Activated CD4-positive, alpha-beta T cell treated with anti-CD3 and anti-CD28 coated beads, Interleukin-2, amount 50 U/mL, for 48 hours (primary cell): ENCODE measurements at places on chromosomes 12 and 14.

DNA sequence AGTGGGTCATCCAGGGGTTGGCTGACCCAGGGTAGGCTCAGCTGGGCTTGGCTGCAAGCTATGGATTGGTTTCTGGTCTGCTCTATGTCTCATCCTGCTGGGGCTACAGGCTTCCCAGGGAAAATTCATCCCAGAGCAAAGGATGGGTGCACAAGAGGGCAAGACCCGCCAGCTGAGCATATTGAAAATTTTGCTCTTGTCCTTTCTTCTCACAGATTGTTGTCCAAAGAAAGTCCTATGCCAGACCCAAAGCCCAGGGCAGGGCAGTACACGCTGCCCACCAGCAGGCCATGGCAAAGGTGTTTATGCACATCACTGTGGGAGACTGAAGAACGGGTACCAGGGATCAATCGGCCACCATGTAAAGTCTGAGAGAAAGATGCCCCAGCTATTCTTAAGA, 95.3 kb upstream of the PARP11 start:
- no peak for DNase-seq

DNA sequence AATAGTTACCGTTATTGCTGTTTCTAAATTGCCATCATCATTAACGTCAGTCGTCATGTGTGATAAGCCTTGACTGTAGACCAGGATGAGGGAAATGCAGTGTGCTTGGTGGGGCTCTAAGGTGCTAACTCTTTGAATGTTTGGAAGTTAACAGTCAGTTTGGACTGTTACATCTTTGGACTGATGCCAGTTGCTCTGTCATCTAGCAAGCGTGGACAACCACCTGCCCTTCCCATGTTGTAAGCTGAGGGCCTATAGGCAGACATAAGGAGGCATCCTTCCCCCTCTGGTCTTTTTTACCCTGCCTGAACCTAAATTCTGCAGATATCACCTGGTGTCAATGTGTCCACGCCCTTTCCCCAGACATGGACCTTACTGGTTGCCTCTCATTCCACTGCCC, 94.4 kb downstream of the PPP2R5C start:
- no peak for DNase-seq

- DNase-seq: no peak
Measured at GRCh38 chr12:53807322-53807860, 55.6 kb upstream of the CISTR start.

DNA sequence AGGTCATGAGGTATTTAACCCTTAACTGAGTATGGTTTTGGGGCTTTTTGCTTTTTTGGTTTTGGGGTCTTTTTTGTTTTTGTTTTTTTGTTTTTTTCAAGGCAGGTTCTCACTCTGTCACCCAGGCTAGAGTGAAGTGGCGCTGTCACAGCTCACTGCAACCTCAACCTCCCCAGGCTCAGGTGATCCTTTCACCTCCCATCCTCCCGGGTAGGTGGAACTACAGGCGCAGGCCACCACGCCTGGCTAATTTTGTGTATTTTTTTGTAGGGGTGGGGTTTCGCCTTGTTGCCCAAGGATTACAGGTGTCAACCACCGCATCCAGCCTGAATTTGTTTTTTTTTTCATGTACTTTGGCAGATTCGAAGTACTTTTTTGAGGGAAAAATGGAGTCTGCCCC, 19.9 kb downstream of the RAP1B start:
- DNase-seq: no peak

- no peak for DNase-seq
Measured at GRCh38 chr12:5036031-5036430, 7.6 kb upstream of the KCNA5 start.

GRCh38 chr14:32514236-32514635, 185.1 kb downstream of the AKAP6 start:
- DNase-seq: no peak

GRCh38 chr12:69545081-69545480, 40.2 kb upstream of the CCT2 start:
- DNase-seq: no peak

DNA sequence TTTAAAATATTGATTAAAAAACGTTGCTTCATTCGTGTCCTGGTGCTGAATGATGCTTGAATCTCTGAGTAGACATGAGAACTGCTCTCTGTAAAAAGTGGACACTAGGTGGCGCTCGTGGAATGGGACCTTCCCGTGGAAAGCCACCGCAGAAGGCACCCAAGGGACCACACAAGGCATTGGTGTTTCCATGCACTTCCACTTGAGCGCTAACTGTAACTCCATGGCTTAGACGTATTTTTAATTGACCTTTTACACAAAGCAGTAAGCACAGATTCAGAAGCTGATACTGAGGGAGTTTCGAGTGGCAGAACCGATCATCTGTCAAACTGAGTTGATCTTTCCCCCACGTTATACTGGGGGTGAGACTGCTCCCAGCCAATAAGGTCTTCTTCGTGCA, 135.3 kb downstream of the PRKCH start:
- peak; percentile 90 for DNase-seq

DNA sequence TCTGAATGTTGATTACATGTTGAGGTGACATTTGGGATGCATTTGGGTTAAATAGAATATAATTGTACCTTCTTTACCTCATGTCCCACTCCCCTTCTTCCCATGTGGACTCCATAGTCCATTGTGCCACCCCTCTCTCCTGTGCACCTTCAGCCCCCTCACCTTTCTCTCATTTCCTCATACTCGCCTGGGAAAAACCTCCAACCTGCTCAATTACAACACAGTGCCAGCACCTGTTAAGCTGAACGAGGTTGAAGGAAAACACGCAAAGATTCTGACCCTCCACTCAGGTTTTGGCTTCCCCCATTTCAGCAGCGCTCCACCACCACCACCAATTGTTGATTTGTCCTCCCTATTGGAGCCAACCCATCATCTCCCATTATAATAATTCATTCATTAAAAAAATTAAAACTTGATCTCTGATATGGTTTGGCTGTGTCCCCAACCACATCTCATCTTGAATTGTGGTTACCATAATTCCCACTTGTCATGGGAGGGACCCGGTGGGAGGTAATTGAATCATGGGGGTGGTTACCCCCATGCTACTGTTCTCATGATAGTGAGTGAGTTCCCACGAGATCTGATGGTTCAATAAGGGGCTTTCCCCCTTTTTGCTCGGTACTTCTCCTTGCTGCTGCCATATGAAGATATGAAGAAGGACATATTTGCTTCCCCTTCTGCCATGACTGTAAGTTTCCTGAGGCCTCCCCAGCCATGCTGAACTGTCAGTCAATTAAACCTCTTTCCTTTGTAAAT, 33.7 kb upstream of the PPP2R5C start:
- no peak for DNase-seq

DNA sequence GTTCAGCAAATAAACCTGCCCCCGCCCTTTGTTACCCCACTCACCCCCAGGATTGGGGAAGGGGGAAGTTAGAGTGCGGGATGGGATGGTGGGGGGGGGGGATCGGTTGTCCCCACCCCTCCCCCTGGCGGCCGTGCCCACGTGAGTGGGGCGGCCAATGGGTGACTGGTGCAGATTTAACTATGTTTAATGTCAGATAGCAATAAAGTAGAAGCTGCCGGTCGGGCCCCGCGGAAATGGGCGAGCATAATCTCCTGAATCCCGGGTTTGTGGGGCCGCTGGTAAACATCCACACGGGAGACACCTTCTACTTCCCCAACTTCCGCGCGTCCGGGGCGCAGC, at the start of gene HOXC12:
Gene HOXC12 (plus strand): TSS at position 210 of the 342 bp plus-strand sequence. CDS start 27 bp downstream, at position 237.
- no peak for DNase-seq

DNA sequence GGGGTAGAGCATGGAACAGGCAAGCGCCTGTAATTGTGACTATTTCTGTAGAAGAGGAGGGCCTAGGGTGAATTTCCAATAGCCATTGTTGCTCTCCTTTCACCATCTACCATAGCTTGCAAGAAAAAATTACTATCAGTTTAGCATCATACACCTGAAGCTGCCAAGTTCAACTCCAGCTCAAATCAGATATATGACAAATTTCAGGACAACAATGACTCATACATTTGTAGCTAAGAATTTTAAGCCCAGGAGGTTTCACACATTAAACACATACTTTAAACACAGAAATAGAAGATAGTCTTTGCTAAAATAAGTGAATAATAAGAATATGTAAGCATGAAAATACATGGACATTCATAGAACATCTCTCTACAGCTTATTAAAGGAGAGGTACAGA, 17.6 kb upstream of the G2E3 start:
- DNase-seq: no peak

DNA sequence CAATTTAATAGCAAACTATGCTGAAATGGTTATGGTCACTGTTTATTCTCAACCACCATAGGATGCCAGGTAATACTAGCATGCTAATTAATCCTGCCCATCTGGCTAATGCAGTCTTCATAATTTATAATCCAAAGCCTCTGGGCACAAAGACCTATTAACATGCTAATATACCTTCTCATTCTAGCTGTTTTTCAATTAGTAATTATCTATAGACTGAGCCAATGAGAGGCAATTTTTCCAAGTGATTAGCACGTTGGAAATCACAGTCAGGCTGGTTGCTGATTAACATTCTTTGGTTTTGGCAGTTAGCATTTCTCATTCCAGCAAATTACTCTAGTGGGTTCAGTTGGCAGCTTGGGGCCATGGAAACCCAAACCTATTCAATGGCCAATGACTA, 357.2 kb downstream of the SEC23A start:
- no peak for DNase-seq

DNA sequence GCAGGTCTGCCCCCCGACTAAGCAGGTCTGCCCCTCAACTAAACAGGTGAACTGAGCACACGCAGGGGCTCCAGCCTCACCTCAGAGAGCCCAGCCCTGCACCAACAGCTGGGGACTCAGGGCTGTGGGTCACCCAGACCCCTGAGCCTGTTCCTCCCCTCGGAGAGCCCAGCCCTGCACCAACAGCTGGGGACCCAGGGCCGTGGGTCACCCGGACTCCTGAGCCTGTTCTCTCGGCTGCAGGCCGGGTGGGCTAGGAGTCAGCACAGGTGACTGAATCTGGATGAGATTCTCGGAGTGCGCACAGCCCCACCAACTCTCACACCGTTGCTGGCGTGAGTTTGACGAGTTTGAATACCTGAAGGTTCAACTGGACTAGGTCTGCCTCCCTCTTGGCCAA, 20.3 kb upstream of the ANKLE2 start:
- DNase-seq: no peak

- DNase-seq: no peak
Measured at GRCh38 chr14:73816393-73816816, 35.2 kb upstream of the PTGR2 start.

GRCh38 chr14:93375673-93376156, 28.7 kb downstream of the COX8C start:
- DNase-seq: no peak

GRCh38 chr12:124928095-124928911, 13.9 kb upstream of the UBC start:
- DNase-seq: peak; percentile 66

DNA sequence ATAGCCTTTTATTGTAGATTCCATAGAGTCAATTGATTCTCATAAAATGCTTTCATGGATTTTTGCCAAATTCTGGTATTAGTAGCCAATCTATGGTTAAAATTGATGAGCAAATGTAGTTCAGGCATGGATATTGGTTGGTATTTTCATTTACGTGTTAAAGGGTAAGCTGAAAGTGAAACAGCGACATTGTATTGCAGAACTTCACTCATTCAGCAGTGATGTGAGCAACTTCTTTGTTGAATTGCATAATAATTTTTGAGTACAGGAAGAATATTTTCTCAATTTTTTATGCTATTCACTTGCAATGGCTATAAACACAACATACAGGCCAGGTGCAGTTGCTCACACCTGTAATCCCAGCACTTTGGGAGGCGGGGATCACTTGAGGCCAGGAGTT, 24.2 kb upstream of the FAM222A start:
- no peak for DNase-seq

DNA sequence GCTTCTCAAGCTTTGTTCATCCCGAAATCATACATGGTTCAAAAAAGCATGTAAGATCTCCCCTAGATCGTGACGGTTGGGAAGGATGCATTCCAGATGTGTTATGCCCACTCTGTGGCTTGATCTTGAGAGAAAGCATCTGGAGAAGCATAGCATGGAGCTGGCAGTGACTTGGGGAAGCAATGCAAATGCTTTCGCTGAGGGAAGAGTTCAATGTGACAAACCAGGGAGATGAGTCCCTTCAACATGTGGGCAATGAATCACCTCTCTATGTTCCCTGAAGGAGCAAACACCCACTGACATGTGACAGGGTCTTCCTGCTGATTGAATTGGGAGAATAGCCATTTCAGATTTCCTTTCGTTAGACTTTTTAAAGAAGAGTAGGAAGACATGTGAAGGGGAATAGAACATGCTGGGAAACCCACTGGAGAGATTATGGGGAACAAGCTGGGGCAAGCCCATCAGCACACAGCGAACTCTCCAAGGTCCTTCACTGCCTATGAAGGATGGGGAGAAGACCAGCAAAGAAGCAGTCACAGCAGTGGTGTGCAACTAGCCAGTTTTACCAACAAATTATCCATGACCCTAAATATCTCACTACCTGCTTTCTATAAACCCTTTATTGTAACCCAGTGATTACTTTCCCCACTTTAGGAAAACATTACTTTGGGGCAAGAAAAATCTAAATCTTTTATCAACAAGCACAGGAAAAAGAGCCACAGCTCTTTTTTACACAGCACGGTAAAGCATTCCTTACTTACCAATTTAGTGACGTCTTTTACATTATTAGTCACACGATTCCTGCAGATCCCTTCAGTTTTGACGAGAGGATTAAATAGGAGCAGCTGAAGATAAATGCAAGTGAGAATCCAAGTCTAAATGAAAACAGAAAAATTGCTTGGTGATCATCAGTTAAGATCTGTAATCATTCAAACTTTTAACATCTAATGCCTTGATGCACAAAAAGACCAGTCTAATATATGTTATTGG, 35.0 kb downstream of the KITLG start:
- no peak for DNase-seq

DNA sequence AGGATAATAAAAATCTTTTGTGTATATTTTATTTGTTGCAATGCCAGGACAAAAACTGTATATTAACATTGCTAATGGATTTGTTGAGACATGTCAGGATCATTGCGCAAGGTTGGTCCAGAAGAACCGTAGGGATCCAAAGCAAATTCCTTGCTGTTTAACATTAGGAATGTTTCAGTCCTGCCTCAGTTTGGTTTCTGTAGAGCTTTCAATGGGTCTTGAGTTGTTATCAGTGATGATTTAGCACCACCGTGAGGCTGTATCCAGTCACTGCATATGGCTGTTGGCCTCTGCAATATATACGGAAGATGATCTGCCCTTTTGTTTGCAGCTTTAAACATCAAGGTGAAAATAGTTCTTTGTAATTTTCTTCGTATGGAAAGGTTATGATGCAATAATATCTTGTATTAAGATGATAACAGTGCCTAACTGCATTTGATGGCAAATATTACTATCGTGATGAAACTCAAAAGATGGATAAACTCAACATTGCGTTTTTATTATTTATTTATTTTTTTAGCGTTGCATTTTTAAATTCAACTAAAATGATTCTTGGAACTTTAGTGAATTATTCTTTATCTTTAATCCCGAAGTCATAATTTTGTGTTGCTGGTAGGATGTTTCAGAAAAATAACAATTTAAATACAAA, 231.2 kb downstream of the AKAP6 start:
- DNase-seq: peak; percentile 26
